ENCODE measurements at places on chromosomes 7 and 10.

DNA sequence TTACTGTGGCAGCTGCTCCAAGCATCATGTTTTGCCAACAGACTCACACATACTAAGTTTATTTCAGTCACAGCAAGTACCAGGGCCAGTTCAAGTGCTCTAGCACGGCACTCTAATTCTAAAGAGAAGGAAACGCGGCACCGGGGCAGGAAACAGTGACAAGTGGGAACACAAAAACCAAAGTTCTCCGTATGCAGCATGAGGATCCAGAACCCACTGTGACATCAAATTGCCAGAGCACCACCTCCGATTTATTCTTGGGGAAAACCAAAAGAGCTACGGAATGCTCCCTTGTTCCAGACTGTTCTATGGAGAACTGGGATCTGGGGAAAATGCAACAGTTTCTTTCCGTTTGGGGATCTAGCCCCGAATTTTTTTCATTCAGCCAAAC is 448 bp upstream of the PTER start:
- no peak for DNase-seq

GRCh38 chr10:85420501-85421191 is 945.9 kb downstream of the GRID1 start:
- DNase-seq, result no peak

- DNase-seq, result no peak
Measured at GRCh38 chr7:109343678-109344077, 774.0 kb downstream of the DNAJB9 start.

- DNase-seq, result no peak
Measured at GRCh38 chr10:3397231-3397630, 224.6 kb upstream of the PITRM1 start.

DNA sequence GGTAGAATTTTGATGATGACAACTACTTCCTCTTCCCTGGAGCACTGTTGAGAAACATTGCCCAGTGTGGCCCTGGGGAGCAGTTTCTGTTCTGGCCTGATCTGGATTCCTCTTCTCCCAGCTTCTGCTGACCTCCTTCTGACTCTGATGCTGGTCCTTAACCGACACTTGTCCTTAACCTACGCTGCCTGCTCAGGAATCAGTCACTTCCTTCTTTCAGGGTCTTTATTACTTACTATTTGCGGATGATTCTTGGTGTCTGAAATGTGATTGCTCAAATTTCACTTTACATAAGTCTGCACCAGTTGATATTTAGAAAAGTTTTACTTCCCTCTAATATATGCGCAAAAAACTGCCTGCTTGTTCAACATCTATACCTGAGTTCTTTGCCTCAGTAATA is 164.1 kb downstream of the PTEN start:
- no peak for DNase-seq

- DNase-seq, result no peak
Measured at GRCh38 chr7:156776527-156776926, 116.5 kb downstream of the LMBR1 start.

- DNase-seq, result no peak
Measured at GRCh38 chr7:126698446-126698845, 554.3 kb downstream of the GRM8 start.
